ENCODE measurements at places on chromosomes 5 and 9. TPM values are rescaled to one million over a fixed set of nuclear protein-coding genes. Genes with fewer than 3 reads are reported as not detected.

DNA sequence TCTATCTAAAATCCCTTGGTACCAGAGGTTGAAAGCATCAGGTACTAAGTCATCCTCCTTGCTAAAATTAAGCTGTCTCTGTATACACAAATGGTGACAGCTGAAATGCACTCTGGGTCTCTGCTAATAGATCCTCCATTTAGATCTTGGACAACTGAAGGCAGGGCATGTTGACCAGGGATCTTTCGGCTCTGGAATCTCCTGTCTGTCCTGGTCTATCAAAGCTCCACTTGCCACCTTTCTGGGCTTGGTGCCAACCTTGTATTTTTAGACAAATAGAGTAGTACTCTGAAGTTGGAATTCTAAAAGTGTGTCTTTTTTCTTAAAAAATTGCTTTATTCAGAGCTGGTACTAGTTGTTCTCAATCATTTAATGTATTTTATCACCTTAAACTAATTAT lies 135.2 kb upstream of the HMHB1 start:
- no peak for DNase-seq
- no peak overlapping the region for H3K27ac ChIP-seq
- no peaks in the 10 kb centered on the region for H3K36me3 ChIP-seq
- no peak overlapping the region for H3K4me3 ChIP-seq

DNA sequence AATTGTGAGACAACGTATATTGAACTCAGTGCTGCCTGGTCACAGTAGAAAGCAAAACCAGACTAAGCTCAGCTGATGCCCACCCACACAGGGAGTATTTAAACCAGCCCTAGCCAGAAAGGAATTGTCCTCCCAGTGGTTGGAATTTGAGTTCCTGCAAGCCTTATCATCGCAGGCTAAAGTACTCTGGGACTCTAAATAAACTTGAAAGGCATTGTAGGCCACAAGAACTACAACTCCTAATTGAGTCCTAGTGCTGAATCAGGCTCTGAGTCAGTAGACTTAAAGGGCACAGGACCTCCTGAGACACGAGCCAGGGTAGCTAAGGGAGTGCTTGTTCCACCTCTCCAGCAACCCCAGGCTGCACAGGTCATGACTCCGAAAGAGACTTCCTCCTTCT lies 171.4 kb downstream of the MCTP1 start:
- no peaks in the 10 kb centered on the region for H3K27me3 ChIP-seq
- H3K36me3 ChIP-seq = no peaks in the 10 kb centered on the region

- no peaks in the 10 kb centered on the region for H3K27me3 ChIP-seq
- no peaks in the 10 kb centered on the region for H3K4me1 ChIP-seq
- H3K36me3 ChIP-seq = no peaks in the 10 kb centered on the region
- H3K27ac ChIP-seq = no peak overlapping the region
- DNase-seq = no peak
Observed at GRCh38 chr9:119370816-119371215, 1.6 kb upstream of the BRINP1 start.

HMHB1 gene
- total RNA-seq = not detected

DNA sequence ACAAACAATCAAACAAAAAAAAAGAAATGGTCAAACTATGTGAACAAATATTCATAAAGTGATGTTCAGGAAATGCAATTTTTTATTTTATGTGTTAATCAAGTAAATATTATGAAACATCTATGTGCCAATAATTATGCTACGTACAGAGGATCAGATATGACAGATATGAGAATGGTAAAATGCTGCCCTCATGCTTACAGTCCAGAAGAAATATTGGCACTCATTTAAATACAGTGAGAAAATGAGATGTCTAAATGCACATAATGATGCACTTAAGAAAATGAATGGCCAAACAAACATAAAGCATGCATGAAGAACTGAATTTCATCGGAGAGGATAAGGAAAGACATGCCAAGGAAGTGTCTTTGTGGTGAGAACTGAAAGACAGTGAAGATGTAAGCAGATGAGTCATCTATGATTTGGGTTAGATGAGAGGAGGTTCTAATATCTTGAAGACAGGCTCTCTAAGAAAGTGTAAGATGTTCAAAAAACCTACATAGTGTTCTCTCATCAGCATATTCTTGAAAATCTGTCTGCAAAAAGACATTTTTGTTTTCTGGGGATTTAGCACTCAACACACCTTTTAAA lies 1231.1 kb upstream of the ACO1 start:
- H3K4me1 ChIP-seq = peaks cover 9% of the 10 kb centered on the region
- H3K27ac ChIP-seq = no peak overlapping the region
- no peak overlapping the region for H3K4me3 ChIP-seq
- H3K36me3 ChIP-seq = no peaks in the 10 kb centered on the region
- DNase-seq = no peak

Data from CD4-positive, alpha-beta memory T cell (primary cell).